Kasumi-1 (cell line): ENCODE measurements at places on chromosomes 12 and 14.

GRCh38 chr14:52355526-52355925, 41.4 kb downstream of the PTGER2 start:
- DNase-seq, result no peak

DNA sequence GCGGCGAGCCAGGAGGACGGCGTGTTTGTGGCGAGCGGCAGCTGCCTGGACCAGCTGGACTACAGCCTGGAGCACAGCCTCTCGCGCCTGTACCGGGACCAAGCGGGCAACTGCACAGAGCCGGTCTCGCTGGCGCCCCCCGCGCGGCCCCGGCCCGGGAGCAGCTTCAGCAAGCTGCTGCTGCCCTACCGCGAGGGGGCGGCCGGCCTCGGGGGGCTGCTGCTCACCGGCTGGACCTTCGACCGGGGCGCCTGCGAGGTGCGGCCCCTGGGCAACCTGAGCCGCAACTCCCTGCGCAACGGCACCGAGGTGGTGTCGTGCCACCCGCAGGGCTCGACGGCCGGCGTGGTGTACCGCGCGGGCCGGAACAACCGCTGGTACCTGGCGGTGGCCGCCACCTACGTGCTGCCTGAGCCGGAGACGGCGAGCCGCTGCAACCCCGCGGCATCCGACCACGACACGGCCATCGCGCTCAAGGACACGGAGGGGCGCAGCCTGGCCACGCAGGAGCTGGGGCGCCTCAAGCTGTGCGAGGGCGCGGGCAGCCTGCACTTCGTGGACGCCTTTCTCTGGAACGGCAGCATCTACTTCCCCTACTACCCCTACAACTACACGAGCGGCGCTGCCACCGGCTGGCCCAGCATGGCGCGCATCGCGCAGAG, 873 bp downstream of the PLXNC1 start:
- DNase-seq, result peak; percentile 29

DNA sequence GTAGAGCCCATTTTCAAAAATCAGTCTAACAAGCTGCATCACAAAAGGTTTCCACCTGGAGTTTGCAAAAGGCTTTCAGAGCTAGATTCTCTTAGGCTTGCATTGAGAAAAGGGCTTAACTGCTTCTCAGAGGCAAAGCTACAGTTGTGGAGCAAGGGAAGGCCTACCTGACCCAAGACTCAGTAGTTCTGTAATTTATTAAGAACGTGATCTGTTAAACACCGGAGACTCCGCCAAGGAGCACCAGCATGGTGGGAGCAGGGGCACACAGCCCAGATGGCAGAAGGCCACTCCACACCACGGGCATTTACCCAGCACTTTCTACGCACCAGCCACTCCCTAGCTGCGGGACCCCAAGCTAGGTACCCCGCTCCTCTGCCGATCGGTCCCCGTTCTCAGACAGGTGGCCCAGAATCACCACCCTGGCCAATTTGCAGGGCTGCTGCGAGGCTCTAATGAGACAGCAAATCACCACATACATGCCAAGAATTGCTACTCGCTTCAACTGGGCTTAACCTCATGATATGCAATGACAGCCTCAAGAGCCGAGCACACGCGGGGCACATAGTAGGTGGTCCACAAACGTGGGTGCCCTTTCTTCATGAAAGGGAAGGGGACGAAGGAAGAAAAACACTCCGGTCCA, 1.5 kb downstream of the ITPK1 start:
- DNase-seq, result no peak

- DNase-seq, result no peak
Measured at GRCh38 chr12:93425736-93426411, 15.9 kb downstream of the UBE2N start.

GRCh38 chr12:104279164-104279563, 24.4 kb upstream of the EID3 start:
- DNase-seq, result no peak

- peak; percentile 95 for DNase-seq
Measured at GRCh38 chr12:29242921-29243431, 93.9 kb downstream of the FAR2 start.

DNA sequence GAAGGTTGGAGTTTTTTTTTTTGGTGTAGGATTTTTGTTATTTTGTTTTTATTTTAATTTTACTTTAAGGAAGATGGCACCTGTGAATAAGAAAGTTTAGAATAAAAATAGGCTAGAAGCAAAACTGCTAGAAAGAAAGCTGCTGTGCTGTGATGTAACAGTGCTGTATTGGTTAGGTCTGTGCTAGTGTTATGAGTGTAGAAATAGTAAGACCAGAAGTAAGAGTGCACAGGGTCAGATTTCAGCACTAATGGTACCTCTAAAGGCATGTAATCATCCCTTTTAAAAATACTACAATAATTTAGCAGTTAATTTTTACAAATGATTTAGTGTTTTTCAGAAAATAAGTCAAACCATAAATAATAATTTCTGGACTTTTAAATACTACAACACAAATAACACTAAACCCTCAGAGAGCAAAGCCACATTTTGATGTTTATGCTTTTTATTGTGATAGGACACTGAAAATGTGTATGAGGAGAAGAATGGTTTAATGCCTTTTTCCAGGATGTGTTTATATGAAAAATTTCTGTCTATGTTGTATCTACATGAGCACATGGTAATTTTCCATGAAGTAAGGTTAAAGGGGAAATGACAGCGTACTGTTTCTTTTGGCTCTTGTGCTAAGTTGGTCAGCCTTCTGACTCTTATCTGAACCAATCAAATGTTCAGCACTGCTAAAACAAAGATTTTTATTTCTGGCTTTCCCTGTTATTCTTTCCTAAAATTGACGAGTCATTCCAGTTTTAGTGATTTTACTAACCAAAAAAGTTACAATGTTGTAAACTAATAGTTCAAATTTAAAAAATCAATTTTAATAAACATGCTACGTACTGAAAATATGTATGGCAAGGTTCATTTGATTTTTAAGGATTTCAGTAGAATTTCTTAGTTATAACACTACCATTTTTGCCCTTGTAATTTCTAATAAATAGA, 96.1 kb downstream of the PPHLN1 start:
- peak; percentile 20 for DNase-seq

GRCh38 chr14:99534863-99535262, 53.7 kb downstream of the CCNK start:
- no peak for DNase-seq

- DNase-seq, result no peak
Measured at GRCh38 chr12:54430471-54431069, 11.5 kb upstream of the ITGA5 start.

DNA sequence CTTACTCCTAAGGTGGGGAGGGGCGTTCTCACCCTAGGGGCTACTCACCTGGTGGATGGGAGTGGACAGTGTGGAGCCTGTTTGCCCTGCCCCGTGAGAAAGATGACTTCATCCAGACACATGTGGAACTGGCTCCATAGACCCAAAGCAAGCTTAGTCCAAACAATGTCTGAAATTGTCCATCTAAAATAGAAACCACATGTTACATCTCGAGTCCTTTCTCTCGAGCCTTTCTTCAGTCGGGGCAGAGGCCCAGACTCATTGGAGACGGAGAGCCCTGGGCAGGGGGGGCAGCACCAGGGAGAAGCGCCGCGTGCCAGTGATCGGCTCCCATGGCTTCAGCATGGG, 4.3 kb downstream of the SIVA1 start:
- DNase-seq, result no peak

DNA sequence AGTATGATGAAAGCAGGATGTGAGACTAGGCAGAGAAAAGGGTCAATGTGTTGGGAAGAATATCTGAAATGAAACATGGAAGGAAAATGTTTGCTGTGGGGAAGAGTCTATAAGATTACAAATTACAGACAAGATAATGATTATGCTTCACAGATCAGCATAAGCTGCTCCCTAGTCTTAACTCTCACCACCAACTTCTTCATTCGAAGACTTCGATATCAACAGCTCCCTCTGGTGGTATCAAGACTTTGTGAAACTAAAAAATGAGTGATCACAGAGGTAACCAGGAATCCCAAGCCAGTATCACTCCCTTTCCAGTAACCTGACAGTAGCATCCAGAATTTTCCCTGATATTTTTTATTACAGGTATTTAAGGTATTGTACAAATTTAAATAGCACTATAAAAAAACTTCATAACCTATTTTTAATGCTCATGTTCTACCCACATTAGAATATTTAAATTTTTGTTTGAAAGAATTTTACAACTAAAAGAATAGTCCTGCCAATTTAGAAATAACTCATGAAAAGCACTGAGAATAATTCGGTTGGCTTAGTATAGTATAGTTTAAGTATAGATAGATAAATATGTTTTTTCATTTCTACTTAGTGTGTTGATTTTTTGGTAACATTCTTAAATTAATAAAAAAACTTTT, 84.4 kb downstream of the C2CD5 start:
- DNase-seq, result peak; percentile 79

- DNase-seq, result no peak
Measured at GRCh38 chr14:57057803-57058202, 210.9 kb downstream of the EXOC5 start.

DNA sequence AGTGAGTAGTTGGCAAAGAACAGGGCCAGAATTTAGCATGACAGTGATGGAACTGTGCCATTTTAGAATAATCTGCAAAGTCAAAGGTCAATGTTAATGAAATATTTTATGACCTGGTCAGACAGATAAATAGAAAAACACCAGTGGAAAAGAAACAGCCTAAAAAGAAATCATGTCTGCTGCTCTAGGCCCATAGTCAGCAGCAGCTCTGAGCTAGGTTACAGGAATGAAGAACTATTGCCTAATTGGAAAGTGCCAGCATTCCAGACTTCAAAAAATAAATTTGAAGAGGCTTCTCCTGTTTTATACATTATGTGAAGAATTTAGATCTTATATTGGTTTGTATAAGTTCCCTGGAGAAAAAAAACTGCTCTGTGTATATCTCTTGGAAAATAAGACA, 9.8 kb downstream of the NPC2 start:
- DNase-seq, result no peak

GRCh38 chr14:25308244-25308643, 258.3 kb upstream of the STXBP6 start:
- no peak for DNase-seq

- no peak for DNase-seq
Measured at GRCh38 chr14:97002454-97002853, 205.3 kb downstream of the VRK1 start.

DNA sequence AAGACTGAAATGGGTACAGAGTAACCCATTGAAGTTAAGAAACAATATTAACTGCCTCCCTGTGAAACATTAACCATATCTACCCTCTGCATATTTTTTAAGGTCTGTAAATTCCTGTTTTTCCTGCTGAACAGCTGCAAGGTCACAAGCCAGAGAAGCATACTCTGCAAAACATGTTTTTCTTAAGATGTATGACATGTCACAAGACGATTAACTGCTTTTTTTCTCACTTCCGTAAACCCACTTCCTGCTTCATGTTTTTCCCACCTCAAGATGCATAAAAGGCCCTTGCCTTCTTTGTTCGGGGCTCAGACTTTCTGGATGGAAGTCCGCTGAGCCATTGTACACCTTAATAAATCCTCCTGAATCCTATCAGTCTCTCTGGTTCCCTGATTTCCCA, 504.7 kb upstream of the MIS18BP1 start:
- no peak for DNase-seq

DNA sequence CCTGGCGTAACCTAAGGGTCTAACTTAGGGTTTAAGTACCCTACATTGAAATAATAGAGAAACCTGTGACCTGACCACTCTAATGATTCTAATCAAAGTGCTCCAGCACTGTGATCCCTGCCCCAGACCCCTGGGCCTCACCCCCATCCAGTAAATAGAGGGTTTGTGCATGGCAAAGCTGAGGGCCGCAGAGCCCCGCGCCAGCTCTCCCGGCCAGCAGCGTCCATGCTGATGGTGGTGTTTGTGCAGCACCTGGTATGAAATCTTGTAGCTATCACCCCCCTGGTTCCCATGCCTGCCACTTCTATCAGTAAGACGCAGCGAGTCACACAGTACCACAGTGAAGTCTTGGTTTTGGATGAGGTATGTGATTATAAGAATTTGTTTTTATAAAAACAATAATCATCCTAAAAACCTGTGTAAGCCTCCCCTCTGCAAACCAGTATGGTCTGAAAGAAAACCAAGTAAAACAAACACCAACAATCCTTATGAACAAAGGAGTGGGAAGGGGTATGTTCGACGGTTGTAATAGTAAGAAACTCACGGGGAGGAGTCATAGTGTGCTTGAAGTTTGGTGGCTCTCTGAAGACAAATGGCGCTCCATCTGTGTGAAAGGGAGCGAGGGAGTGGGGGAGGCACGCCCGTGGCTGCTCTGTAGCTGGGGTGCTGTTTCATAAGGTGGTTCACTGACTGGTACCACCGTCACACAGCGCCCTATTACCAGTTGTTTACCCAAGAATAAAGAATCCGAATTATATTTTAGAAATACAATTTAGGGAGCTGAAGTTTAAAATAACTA, 156.2 kb downstream of the CACNA1C start:
- no peak for DNase-seq

- no peak for DNase-seq
Measured at GRCh38 chr14:44404036-44404435, 103.0 kb downstream of the FSCB start.

GRCh38 chr12:94817695-94818075, 167.3 kb upstream of the TMCC3 start:
- no peak for DNase-seq

- no peak for DNase-seq
Measured at GRCh38 chr14:33401311-33401710, 462.6 kb downstream of the NPAS3 start.

DNA sequence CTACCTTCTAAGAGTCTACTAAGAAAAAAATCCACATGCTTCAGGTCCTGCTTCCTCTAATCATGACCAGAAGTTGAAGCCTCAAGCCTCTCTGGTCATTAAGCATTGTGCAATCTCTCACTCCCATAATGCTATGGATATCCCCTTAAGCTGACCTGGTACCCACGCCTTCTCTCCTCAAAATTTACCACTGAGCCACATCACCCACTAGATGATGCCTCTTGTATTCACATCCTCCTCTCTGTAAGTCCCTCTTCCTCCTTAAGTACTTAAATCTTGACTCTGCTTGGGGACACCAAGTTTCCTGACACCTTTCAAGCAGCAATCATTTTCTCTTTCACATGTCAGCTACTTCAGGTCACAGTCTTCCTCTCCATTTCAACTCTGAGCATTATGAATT, 9.8 kb downstream of the GALNT4 start:
- no peak for DNase-seq

GRCh38 chr12:47111392-47111778, 31.6 kb upstream of the AMIGO2 start:
- no peak for DNase-seq

DNA sequence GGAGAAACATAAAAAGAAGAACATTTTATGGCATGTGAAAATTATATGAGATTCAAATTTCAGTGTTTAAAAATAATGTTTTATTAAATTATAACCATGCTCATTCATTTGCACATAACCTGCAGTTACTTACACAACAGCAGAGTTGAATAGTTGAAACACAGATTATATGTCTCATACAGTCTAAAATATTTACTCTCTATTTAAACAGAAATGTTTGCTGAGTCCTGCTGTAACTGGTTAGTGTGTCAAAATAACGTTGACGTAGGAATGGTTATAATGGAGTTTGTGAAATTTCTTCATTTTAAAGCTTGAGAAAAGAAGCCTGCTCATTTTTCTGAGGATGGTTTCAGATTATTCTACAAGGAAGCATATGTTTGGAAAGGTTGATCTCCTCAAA, 196.5 kb upstream of the GARIN2 start:
- DNase-seq, result no peak

GRCh38 chr12:6288235-6288634, 22.2 kb upstream of the PLEKHG6 start:
- DNase-seq, result no peak
